Amniotic epithelial cell (primary cell): ENCODE measurements at places on chromosomes 4 and X.

DNA sequence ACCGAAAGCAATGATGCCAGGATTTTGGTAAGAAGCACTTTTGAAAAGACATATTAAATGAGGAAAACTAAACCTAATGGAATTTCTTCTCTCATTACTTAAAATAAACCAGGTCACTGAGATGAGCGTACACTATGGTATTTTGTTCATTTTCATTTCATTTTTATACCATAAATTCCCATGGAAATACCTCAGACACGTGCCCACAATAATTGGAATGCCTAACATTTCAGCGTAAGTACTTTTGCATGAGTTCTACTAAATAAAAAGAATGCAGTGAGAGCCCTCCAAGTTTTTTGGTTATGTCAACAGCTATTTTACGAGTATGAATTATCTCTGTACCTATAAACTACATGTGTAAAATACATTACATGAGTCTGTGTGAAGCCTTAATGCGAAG is 3.2 kb downstream of the CAMK2D start:
- peak; percentile 50 for DNase-seq

GRCh38 chr4:147916351-147916750 is 184.5 kb downstream of the ARHGAP10 start:
- no peak for DNase-seq

GRCh38 chr4:60201052-60201673 is 999.0 kb upstream of the ADGRL3 start:
- peak; percentile 55 for DNase-seq

DNA sequence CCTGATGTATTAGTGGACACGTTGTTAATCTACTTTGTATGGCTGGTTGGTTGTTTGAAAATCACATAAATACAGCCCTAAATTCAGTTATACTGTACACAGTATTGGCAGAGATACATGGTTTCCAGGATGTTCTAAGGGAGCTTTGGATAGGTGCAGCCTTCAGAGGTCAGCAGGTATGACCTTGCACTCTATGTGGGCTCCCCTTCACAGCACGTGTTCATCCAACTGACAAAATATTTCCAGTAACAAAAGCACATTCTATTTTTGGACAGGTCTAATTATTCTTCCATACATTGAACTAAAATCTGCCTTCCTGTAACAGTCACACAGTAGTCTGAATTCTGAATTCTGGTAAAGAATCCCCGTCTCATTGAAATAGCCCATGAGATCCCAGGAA is 92.8 kb upstream of the RAPGEF2 start:
- DNase-seq: no peak

DNA sequence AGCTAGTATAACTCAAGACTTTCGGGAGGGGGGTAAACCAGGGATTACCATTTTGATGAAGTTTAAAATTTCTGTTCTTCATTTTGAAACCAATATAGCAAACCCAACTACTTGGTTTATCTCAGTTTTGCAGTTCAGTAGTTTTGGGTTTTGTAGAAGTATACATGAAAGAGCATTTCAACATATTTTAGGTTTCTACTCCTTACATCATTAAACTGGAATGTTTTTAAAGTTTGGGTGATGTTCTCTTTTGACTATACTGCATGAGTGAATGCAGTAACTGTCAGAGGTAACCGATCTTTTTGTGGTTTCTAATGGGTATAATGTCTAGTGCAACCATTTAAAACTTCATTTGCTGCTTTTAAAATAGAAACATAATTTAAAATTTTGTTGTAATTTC is 248.3 kb upstream of the MAD2L1 start:
- no peak for DNase-seq

DNA sequence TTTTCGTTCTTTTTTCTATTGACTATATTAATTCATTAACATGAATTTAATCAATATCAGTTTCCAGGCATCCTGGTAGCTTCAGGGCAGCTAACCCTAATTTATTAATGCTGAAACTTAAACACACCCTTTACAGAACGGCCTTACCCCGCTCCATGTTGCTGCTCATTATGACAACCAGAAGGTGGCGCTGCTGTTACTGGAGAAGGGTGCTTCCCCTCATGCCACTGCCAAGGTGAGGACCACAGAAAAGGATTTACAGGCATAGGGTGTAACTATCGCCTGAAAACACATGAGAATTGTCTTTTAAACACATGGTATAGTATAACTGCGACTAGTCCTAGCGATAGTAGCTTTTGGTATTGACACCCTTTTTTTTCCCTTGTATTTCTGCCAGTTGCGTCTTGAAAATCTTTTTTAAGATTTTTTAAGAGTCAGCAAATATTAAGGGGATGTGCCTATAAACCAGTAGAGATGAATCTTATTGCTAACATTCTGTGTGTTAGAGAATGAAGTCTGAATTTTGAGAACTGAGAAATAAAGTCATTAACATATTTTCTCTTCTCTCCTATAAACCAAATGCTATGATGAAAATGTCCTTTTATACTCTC is 229.0 kb downstream of the ANK2 start:
- DNase-seq: peak; percentile 65

DNA sequence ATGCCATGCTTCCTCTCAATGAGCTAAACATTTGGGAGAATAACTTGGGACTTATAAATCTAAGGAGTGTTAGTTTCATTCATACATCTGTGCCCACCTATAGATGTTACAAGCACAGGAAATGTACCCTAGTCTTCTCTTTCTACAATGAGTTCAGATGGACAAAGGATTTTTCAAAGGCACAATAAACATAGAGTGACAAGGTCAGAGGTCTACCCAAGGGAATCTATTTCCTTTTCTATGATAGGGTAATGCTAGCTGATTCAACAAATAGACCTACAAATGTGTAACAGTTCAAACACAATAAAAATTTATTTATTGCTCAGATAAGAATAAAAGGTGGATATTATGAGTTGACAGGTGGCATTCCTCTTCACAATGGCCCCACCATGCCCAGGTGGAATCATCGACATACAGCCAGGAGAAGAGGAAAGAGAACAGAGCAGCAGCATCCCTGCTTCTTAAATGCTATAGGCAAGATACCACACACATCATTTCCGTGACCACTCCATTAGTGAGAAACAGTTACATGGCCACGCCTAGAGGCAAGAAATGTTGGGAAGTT is 421.8 kb downstream of the HNRNPD start:
- no peak for DNase-seq

DNA sequence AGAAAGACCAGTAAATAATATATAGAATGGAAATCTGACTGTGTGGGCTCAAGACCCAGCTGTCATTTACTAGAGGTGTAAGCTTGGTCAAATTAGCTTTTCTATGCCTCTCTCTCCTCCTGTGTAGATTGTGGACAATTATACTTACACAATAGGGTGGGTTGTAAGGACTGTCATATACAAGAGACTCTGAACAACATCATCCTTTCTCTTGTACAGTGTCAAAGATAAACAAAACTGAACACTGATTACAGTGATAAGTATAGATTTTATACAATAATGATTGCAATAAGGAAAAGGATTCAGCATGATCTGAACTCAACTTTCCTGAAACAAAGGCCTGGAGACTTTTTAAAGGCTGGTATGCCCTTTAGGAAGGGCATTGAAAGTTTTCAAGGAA is 429.2 kb upstream of the HS3ST1 start:
- no peak for DNase-seq

GRCh38 chrX:133175162-133175561 is 43.0 kb downstream of the TFDP3 start:
- DNase-seq: no peak

GRCh38 chrX:16873106-16873505 is 2.9 kb upstream of the RBBP7 start:
- DNase-seq: no peak

GRCh38 chr4:99339172-99339571 is 13.4 kb downstream of the ADH1C start:
- no peak for DNase-seq

- no peak for DNase-seq
Observed at GRCh38 chr4:52791936-52792335, 40.7 kb upstream of the ERVMER34-1 start.

DNA sequence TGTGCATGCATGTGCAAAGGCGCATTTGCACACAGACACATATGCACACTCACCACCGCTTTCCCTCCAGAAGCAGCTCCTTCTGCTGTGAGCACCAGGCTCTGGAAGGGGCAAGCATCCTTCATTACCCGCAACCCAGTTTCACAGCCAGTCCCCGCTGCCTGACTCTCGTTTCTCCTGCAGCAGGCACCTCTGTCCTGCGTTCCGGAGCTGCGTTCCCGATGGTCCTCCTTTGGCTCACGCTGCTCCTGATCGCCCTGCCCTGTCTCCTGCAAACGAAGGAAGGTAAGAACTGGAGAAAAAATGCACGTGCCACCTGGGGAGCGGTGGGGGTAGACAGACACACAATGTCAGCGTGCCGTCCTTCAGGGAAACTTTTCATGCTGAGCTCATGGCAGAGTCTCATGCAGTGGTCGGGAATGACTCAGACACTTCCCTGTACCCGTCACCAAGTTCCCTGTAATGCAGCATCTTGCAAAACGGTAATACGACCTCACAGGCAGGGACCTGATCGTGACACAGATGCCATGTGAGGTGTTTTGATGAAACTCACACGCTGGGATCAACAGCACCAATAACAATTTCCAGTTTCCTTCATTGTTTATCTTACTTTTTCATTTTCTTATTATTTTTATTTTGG is 5.1 kb downstream of the IL3RA start:
- DNase-seq: no peak

- no peak for DNase-seq
Observed at GRCh38 chrX:134246282-134246681, 9.3 kb downstream of the CCDC160 start.

DNA sequence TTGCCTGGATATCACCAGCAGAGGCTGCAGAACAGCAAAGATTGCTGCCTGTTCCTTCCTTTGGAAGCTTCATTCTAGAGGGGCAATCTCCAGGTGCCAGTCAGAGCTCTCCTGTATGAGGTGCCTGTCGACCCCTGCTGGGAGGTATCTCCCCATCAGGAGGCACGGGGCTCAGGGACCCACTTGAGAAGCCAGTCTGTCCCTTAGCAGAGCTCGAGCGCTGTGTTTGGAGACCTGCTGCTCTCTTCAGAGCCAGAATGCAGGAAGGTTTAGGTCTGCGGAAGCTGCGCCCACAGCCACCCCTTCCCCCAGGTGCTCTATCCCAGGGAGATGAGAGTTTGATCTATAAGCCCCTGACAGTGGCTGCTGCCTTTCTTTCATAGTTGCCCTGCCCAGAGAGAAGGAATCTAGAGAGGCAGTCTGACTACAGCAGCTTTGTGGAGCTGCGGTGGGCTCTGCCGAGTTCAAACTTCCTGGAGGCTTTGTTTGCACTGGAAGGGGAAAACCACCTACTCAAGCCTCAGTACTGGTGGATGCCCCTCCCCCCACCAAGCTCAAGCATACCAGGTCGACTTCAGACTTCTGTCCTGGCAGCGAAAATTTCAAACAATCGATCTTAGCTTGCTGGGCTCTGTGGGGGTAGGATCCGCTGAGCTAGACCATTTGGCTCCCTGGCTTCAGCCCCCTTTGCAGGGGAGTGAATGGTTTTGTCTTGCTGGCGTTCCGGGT is 57.9 kb downstream of the DKK2 start:
- no peak for DNase-seq

GRCh38 chr4:61545902-61546480 is 345.9 kb downstream of the ADGRL3 start:
- DNase-seq: peak; percentile 82

DNA sequence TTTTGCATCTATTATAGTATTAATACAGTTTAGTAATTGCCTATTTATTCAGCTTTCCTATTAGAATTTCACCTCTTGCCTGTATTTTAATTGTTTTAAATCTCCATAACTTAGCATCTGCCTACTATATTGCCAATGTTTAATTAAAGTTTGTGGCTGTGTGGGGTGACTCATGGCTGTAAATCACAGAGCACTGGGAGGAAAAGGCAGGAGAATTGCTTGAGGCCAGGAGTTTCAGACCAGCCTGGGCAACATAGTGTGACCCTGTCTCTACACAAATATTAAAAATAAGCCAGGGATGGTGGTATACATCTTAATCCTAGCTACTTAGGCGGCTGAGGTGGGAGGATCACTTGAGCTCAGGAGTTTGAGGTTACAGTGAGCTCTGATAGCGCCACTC is 14.5 kb upstream of the CCSER1 start:
- no peak for DNase-seq

GRCh38 chrX:41542536-41542935 is 95.4 kb downstream of the NYX start:
- no peak for DNase-seq

DNA sequence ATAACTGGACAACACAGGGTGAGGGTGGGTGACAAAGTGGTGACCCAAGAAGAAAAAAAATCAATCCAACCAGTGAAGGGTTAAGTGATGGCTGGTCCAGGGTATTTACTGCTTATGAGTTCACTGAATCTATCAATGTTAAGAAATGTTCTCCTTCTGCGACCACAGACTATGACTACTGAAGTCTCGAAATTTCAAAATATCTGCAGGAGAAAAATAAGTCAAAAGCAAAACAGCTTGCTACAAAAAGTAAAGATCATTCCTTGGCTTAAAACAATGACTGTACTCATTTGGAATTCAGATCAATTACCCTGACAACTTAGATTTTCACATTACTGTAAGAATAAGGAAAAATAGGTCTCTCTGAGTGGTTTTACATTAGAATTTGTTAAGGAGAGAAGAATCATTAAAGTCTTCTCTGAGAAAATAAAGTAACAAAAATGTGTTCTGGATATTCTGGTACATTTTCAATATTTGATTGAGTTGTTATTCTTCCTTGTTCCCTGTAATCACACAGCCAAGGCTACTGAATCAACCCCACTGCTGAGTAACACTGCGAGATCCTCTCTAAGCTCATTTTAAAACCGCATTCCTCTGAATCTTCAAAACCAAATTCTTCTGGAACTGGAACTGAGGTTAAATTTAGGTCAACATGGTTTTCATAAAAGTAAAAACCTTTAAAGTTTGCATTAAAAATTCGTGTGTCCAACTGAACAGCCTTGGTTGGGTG is 22.7 kb downstream of the SMPX start:
- DNase-seq: peak; percentile 91

- DNase-seq: peak; percentile 76
Observed at GRCh38 chr4:108700081-108700757, 49.8 kb downstream of the OSTC start.

DNA sequence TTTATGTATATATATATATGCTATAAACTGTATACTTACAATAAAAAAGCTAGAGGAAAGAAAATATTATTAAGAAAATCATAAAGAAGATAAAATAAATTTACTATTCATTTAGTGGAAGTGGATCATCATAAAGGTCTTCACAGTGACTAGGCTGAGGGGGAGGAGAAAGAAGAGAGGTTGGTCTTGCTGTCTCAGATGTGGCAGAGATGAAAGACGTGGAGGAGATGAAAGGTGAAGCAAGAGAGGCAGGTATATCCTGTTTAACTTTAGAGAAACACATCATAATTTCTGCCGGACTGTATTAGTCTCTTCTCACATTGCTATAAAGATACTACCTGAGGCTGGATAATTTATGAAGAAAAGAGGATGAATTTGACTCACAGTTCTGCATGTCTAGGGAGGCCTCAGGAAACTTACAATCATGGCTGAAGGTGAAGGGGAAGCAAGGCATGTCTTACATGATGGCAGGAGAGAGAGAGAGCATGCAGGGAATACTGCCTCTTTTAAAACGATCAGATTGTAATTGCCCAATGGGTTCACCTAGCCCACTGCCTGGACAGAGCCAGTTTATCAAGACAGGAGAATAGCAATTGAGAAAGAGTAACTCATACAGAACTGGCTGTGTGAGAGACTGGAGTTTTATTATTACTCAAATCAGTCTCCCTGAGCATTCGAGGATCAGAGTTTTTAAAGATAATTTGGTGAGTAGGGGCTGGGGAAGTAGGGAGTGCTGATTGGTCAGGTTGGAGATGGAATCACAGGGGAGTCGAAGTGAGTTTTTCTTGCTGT is 22.1 kb upstream of the RRAGB start:
- DNase-seq: no peak
